ENCODE measurements at places on chromosomes 6 and 20. TPM values are rescaled to one million over a fixed set of nuclear protein-coding genes. Genes with fewer than 3 reads are reported as not detected.

SLC22A7 gene
- not detected for total RNA-seq

PRR18 gene
- 0.09 TPM for total RNA-seq

CENPB gene
- total RNA-seq: 125 TPM

IL17A gene
- not detected for total RNA-seq

RPS18 gene
- 2,485 TPM for total RNA-seq

FRS3 gene
- total RNA-seq: 2.8 TPM

PROKR2 gene
- total RNA-seq: not detected

ERVFRD-1 gene
- not detected for total RNA-seq

NRN1 gene
- 0.74 TPM for total RNA-seq

OR2J3 gene
- not detected for total RNA-seq

PRRT1 gene
- 0.69 TPM for total RNA-seq

SPEF1 gene
- 2.5 TPM for total RNA-seq

ANKRD66 gene
- not detected for total RNA-seq

DEFB119 gene
- total RNA-seq: not detected

TPBG gene
- 46.2 TPM for total RNA-seq

ECT2L gene
- total RNA-seq: not detected

DBNDD2 gene
- total RNA-seq: 28.9 TPM

RBPJL gene
- total RNA-seq: not detected

UNC5CL gene
- total RNA-seq: 0.52 TPM

BCAS4 gene
- total RNA-seq: 31.1 TPM

GNAS-AS1 gene
- total RNA-seq: not detected

NHSL1 gene
- total RNA-seq: 2.6 TPM

LHFPL5 gene
- total RNA-seq: not detected

SIRPA gene
- 25.7 TPM for total RNA-seq
